ENCODE measurements at places on chromosomes 1 and 21. TPM values are rescaled to one million over a fixed set of nuclear protein-coding genes. Genes with fewer than 3 reads are reported as not detected.

GRCh38 chr1:89578946-89579684, 53.8 kb upstream of the LRRC8C start:
- H3K36me3 ChIP-seq = no peaks in the 10 kb centered on the region
- no peak overlapping the region for H3K4me3 ChIP-seq
- no peak overlapping the region for H3K27ac ChIP-seq
- no peaks in the 10 kb centered on the region for H3K27me3 ChIP-seq

GRCh38 chr1:222461941-222462340, 86.0 kb downstream of the HHIPL2 start:
- peaks cover 2% of the 10 kb centered on the region for H3K4me1 ChIP-seq
- no peak overlapping the region for H3K27ac ChIP-seq
- no peak for DNase-seq
- H3K27me3 ChIP-seq = no peaks in the 10 kb centered on the region

- no peaks in the 10 kb centered on the region for H3K27me3 ChIP-seq
- DNase-seq = peak; percentile 86
- H3K36me3 ChIP-seq = no peaks in the 10 kb centered on the region
- no peak overlapping the region for H3K4me3 ChIP-seq
- H3K27ac ChIP-seq = no peak overlapping the region
These were observed 2.7 kb upstream of the SDC3 start for GRCh38 chr1:30911059-30911954.

DNA sequence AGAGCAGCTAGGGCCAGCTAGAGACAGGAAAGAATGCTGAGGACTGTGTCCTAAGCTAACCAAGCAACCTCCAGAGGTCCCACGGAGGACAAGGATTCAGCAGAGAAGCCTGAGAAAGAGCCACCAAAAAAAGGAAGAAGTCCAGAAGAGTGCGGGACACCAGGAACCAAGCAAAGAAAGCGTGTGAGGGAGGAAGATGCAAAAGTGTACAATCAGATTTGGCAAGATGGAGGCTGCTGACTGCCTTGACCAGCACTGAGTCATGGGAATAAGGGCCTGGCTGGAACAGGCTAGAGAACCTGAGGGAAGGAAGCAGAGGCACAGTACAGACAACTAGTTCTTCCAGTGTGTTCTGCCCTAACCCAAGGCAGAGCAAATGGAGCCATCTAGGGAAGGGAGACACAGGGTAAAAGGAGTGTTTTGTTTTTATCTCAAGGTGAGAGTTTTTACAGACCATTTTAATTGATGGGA, 18.5 kb downstream of the TP53BP2 start:
- no peak overlapping the region for H3K4me3 ChIP-seq
- H3K27me3 ChIP-seq = no peaks in the 10 kb centered on the region
- H3K27ac ChIP-seq = no peak overlapping the region
- no peaks in the 10 kb centered on the region for H3K36me3 ChIP-seq

DNA sequence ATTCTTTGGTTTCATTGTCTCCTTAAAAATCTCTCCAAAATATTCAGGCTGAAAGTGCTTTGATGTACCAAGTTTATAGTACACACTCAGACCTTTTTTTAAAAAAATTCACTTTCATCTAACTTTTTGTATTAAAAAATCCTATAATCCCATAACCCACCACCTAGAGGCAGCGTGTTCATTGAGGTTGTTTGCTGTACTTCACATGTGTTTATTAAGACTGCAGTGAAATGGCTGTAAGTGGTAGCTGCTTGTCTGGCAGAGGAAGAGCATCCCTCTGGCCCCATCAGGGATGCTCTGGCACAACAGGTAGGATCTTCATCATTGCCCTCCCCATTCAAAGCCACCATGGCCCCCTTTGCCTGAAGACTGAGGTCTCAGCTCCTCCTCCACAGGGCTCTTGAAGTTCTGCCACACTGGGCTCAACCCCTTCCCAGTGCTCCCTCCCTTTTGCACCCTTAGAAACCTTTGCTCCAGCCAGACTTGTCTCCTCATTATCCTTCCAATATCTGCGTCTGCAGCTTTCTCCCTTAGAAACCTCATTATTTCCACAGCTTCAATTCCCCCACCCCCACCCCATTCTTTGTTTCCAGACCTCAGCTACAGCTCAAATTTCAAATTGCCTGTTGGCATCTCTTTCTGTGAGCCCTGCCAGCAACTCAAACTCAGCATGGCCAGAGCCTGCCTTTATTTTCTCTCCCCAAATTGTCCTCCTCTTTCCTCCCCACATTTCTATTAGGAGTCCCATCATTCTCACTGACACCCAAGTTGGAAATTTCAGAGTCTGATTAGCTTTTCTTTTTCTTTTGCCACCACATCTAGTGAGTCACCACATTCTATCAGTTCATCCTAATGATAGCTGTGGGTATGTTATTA, 369.6 kb upstream of the USP24 start:
- H3K27ac ChIP-seq = no peak overlapping the region
- no peak overlapping the region for H3K4me3 ChIP-seq
- H3K27me3 ChIP-seq = no peaks in the 10 kb centered on the region
- no peaks in the 10 kb centered on the region for H3K36me3 ChIP-seq
- peaks cover 4% of the 10 kb centered on the region for H3K4me1 ChIP-seq

GRCh38 chr21:34878501-34878900, 170.6 kb downstream of the RUNX1 start:
- H3K4me3 ChIP-seq = no peak overlapping the region
- H3K27me3 ChIP-seq = peaks cover 5% of the 10 kb centered on the region
- H3K36me3 ChIP-seq = no peaks in the 10 kb centered on the region

GRCh38 chr1:26475989-26476388, 3.7 kb downstream of the HMGN2 start:
- H3K27me3 ChIP-seq = no peaks in the 10 kb centered on the region
- H3K27ac ChIP-seq = no peak overlapping the region
- H3K4me1 ChIP-seq = peaks cover 7% of the 10 kb centered on the region
- no peaks in the 10 kb centered on the region for H3K36me3 ChIP-seq
- H3K4me3 ChIP-seq = no peak overlapping the region

DNA sequence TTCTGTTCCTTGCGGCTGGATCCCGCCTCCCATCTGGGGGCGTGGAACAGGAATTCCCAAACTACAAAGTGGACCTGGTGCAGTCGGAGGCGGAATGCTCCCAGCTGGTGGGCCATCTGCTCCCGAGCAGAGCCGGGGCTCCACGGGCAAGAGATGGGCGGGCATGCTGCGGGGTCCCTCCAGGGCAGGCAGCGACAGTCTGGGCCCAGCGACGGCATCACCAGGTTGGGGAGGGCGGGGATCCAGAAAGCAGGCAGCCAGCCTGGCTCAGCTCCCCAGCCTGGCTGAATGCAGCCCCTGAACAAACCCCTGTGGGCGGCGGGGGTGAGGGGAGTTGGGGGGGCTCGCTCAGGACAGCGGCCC, 3.6 kb downstream of the MEGF6 start:
- H3K27me3 ChIP-seq = no peaks in the 10 kb centered on the region
- H3K27ac ChIP-seq = no peak overlapping the region
- H3K4me3 ChIP-seq = no peak overlapping the region
- DNase-seq = no peak
- no peaks in the 10 kb centered on the region for H3K36me3 ChIP-seq

Gene GPATCH3
- total RNA-seq = 11.2 TPM

Gene TCHH
- total RNA-seq = 0.07 TPM

Gene C4BPB
- 26.8 TPM for total RNA-seq

Gene NUDT4B
- 1.7 TPM for total RNA-seq
